ENCODE measurements at places on chromosomes 7 and 10.

DNA sequence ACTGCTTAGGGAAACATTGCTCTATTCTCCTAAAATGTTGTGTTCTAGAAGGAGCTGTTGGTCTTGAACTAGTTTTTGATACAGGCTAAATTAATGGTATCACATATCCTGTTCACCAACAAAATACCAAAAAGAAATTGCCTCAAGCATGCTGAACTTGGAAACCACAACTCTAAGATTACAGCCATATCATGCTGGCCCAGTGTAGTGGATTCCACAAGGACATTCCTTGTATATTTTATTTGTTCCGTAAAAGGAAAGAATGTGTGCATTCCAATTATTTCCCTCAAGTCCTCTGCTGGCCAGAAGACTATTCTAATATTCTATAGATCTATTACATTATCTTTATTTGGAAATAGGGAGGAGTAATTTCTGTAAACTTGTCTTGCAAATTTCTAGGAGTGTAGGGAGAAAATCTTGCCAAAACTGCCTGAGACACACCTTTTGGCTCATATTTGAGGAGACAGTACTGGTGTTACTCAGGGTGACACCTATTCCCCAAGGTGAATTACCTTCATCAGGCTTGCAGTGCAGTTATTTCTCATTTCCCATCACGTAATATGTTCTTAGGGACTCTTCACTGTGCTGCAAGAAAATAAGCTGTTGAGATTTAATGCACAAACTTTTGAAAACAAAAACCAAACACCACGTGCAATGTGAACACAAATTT is 1.9 kb upstream of the NEBL start:
- no peak for DNase-seq

- DNase-seq: no peak
Measured at GRCh38 chr10:11625019-11625735, 13.7 kb upstream of the USP6NL start.

- peak; percentile 1 for DNase-seq
Measured at GRCh38 chr7:64889686-64890162, 13.3 kb upstream of the ZNF273 start.

DNA sequence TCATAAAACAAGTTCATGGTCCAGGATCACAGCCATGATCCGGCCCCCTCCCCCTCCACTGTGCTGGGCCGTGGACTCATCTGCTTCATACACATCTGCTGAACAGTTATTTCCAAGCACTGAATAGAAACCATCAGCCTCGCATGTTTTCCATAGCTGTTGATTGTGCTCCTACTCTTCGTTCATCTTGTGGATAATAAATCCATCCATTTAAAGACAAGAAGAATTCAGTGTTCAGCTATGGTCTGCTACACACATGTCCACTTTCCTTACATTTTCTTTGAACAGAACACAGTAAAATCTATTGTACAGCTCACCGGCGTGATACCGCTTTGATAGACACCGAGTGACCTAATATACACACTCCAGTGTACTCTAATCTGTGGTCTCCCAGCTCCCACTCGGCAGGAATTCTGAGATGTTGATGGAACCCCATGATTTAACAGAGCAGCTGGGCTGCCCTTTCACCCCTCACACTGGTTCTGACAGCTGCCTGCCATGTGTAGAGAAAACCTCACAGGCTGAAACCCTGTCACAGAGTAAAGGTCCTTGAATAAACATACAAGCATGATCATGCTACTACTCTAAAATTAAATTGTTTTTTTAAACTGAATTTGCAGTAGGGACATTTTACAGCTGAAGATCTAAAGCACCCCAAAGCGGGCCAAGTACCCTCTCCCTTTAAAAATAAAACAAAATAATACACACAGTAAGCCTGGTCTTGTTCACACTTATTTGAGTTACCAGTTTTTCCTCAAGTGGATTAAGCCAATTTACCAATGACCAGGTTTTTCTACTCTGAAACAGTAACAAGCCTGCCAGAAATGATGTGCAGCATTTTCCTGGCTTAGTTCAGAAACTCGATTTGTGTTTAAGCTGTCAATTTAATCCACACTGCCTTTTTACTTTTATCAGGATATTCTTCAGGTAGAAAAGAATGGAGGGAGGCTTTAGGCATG is 95.1 kb upstream of the FZD1 start:
- DNase-seq: no peak

GRCh38 chr10:81570349-81570748 is 304.6 kb upstream of the NRG3 start:
- no peak for DNase-seq

DNA sequence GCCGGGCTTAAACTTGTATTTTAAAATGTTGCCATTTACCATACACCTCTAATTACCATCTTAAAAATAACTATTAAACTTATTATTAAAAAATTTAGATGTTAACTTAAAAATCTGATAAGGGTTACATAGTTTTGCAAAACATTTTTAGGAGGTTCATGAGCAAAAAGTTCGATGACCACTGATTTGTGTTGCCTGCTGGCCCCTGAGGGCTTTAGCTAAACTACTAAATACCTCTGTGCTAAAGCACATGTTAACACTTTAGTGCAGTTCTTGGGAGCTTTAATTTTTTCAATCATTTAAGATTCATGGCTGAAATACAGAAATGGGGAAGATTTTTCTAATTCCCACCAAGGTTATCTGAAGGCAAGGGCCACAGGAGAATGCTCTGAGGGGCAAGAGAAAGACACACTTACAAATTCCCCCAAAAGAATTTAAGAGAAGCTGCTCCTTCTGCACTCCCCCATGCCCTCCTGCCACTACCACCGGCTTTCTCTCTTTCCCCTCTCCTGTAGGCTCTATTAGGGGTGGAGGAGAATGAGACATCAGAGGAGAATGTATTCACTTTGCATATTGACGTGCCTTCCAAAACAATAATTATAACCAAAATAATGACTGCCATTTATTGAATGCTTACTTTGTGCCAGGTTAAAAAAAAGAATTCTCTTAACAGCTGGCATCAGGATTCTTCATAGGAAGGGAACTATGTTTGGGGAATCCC is 106.2 kb downstream of the RTKN2 start:
- peak; percentile 82 for DNase-seq
